Bronchial epithelial cell (primary cell): ENCODE measurements at places on chromosomes 11 and 22. TPM values are rescaled to one million over a fixed set of nuclear protein-coding genes. Genes with fewer than 3 reads are reported as not detected.

CCDC73 gene
- 0.13 TPM in 1 of 2 replicates, not detected in the other for total RNA-seq

DMC1 gene
- 1.1 and 3.7 TPM in 2 replicates for total RNA-seq

USP2 gene
- total RNA-seq, result 0.26 and 1.2 TPM in 2 replicates

DNA sequence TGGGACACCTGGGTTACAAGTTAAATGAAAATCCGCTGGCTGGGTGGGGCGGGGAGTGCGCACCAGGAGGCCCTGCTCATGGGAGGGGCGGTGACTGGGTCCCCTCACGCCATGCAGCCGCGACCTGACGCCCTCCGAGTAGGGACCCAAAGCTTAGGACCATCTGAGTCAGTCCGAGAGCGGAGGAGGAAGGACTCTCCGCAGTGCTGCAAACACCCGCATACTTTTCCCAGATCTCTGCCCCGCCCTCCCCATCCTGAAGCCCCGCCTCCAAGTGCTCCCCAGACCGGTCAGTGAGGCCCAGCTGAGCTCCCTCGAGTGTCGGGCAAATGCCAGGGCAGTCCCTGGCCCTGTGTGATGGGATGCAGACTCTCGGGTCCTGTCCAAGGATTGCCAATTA, 6.6 kb upstream of the FLI1 start:
- peak; percentile 49 for DNase-seq

GRCh38 chr11:5362017-5362625, 10.8 kb downstream of the OR51B6 start:
- no peak for DNase-seq

- no peak for DNase-seq
These were observed 482.3 kb downstream of the NTM start for GRCh38 chr11:131852757-131853156.

- no peak for DNase-seq
These were observed 8.3 kb downstream of the APOBEC3D start for GRCh38 chr22:39029227-39029626.

DNA sequence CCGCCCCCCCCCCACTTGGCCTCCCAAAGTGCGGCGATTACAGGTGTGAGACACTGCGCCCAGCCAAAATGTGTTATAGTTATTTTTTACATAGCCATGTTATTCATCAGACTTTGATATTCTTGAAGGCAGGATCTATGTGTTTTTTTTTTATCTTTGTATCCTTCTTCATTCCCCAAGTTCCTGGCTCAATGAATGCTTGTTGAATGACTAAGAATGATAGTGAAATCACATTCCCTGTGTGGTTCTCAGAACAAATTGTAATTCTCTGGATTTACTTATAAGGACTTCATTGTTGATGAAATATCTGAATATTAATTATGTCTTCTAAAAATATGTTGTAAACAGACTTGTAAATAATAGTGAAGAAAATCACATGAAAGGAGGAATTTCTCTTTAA, 33.5 kb downstream of the MMP7 start:
- no peak for DNase-seq

DNA sequence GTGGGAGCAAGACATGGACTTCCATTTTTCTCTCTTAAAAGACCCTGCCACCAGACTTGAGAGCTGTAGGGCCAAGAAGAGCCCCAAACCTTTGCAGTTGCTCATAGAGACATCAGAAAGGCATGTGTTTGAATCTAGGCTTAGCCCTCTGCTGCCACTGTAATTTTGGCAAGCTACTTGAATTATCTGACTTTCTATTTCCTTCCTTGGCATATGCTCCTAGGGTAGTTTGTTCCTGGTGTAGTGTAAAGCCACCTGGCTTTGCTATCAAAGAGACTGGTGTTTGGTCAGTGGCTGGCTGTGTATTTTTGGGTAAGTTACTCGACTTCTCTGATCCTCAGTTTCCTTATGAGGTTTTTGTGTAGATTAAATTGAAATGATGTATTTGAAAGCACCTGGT, 252.1 kb upstream of the CCDC90B start:
- DNase-seq, result no peak

DNA sequence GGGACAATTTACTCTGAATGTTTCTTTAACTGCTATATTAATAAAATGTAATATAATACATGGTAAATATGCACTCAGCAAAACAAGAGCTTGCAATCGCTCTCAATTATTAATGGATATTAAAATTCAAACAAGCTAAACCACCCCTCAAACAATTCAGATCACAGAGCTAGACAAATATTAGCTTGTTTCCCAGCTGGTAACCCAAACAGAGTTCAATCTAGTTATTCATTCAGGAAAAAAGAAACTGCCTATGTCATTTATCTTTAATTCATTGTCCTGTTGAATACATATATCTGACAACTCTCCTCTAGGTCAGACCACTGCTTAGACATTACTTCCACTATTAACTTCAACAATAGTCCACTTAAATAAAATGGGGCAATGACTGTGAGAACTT, 78.7 kb downstream of the SERGEF start:
- DNase-seq, result no peak

DNA sequence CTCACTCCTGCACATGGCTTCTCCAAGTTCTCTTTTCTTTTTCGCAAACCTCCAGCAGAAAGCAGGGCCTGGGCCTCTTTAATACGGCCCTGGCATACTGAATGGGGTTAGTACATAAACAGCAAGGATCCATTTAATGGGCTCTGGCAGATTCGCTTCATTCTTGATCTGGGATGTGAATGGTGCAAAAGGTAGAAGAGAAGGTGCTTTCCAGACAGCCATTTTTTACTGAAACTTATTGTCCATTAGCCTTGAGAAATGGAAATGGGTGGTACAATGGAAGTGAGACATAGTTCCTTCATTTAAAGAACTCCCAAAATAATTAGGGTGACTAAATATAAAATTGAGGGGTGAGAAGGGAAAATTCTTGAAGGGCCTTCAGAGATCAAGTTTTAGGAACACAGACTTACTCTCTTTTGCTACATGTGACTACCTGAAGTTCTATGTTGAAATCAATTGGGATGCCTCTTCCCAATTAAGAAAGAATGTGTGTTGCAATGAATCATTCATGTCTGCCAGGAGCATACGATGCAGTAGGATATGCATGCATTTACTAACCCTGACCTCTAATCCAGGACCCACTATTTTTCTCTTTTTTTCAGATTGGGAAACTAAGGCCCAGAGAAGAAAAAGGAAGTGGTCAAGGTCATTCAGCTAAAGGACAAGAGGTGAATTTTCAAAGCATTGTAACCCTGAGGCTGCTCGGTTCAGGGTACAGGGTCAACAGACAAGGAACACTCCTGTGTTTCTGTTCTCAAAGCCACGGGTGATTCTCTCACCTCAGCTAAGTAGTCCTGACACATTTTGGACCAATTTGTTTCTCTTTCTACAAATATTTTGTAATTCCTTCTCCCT, 144.1 kb downstream of the BBOX1 start:
- peak; percentile 69 for DNase-seq
